NCI-H1092 (cell line): ENCODE measurements at places on chromosomes 16 and 17.
A peak's percentile ranks its signal among the peaks of the same experiment; 100 is the strongest.

DNA sequence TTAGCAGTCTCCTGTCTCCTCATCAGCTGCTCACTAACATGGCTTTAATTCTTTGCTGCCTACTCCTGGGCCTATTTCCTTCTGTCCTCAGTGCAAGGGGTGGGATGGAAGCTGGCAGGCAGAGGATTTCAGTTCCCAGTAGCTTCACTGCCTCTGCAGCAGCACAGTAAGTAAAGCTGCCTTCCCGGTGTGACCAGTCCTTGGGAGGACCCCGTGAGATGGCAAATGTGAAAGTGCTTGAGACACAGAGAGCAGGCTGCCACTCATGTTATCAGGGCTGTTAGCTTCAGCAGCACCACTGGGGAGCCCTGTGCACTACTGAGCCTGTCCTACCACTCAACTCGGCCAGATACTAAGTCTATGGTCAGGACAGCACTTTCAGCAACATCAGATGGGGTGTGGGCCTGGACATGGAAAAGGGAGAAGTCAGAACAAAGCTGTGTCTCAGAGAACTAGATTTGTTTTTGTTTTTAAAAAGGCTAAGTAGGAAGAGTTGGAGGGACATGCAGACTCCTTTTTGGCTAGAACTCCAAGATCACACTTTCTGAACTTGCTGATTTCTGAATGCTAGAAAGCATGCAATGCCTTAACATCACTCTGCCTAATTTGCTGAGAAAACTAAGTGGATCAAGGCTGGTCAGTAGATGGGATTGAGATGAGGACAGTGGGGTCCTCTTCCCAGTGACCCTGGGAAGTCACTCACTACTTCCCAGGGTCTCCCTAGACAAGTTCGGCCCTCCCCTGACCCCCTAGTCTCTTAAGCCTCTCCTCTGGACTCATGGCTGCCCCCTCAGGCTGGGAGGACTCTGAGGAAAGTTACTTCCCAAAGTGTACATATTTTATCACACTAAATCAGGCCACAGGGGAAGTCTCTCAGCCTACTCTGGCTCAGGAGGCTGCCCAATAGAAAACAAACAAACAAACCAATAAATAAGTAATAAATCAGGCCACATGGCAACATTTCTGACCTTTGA lies 1.1 kb downstream of the ACSF2 start:
- DNase-seq, result no peak

GRCh38 chr16:87056551-87056950 lies 260.6 kb downstream of the C16orf95 start:
- no peak for DNase-seq

- DNase-seq, result no peak
Observed at GRCh38 chr17:59941131-59941530, 23.4 kb downstream of the RNFT1 start.

GRCh38 chr16:28107232-28107631 lies 43.7 kb upstream of the GSG1L start:
- DNase-seq, result no peak

GRCh38 chr16:79407005-79407404 lies 193.5 kb downstream of the MAF start:
- no peak for DNase-seq

DNA sequence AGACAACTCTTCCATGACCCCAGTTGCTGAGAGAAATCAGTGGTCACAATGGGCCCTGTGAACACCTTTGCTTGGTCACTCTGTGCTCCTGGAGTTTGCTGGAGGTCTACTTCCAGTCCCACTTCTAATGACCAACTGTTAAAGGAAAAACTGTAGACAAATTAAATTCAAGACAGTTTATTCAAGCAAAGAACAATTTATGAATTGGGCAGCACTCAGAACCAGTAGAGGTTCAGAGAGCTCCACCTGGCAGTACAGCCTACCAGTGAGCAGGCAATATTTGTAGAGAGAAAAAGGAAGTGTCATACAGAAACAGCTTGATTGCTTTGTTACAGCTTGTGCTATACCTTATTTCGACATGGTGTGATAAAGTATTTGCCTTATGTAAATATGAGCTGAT lies 116.5 kb downstream of the HS3ST3B1 start:
- no peak for DNase-seq

GRCh38 chr16:27748868-27749546 lies 199.1 kb downstream of the KATNIP start:
- no peak for DNase-seq

DNA sequence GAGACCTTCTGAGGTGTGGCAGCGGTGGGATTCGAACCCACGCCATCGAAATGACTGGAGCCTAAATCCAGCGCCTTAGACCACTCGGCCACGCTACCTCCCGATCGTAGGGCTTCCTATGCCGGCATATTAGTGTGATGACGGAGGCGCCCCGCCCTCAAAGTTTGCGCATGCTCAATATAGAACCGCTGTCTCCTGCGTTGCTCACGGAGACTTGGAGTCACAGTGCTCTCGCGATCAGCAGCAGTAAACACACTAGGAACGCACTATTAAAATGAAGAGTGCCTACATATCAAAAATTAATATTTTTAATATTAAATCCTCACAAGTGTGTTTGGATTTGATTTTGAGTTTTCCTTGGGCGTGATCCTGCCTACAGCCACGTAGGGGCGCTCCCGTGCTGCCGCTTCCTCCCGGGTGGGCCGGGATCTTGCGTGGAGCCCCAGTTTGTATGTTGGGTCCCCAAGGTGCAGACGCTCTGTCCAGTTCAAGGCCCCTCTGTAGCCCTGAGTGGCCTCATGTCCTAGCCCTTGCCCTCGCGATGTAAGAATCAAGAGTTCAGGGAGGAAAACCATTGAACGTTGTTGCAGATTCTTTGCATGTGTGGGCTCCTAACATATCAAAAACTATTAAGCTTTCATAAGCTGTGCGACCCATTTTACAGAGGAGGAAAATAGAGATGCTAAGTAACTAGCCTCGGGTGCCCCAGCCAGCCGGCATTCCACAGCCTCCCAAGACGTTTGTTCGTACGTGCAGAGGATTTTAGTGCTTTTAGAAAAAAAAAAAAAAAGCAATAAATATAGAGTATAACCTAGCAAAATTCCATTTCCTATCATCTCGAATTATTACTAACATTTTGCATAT lies 10.2 kb upstream of the EEF2K start:
- peak; percentile 84 for DNase-seq

- DNase-seq, result no peak
Observed at GRCh38 chr17:38719943-38720641, 10.0 kb upstream of the CISD3 start.

DNA sequence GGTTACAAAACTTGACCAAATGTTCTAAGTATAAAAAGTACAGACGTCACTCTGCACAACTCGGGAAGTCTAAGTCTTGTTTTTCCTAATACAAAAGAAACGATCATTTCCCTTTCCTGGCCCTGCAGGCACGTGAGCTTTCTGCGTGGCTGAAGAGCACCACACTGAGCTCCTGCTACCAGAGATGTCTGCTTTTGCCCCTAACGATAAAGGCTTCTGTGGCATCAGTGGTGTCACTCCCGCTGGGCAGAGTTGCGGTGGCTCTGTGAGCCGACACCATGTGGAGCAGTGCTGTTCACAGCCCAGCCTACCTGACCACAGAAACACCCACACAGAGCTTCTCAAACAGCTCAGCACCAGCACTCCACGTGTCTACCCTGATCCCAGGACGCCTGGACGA lies 20.5 kb downstream of the EMC8 start:
- no peak for DNase-seq

DNA sequence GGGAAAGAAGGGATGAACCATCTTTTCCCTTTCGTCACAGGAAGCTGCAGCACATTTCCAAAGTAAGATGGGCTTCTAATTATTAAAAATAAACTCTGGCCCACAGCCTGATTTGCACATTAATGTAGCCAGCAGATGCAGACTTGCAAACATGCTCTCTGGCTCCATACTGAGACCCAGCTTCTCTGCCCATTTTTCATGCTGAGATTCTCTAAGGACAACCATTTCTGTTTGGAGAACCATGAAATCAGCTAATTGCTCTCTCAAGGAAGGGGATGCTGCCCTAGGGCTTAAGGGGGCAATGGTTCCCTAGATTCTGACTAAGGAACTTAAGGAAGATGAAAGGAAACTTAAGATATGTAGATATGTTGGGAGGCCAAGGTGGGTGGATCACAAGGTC lies 63.0 kb upstream of the CES5A start:
- no peak for DNase-seq

GRCh38 chr17:49557312-49558024 lies 18.2 kb upstream of the NXPH3 start:
- peak; percentile 10 for DNase-seq

DNA sequence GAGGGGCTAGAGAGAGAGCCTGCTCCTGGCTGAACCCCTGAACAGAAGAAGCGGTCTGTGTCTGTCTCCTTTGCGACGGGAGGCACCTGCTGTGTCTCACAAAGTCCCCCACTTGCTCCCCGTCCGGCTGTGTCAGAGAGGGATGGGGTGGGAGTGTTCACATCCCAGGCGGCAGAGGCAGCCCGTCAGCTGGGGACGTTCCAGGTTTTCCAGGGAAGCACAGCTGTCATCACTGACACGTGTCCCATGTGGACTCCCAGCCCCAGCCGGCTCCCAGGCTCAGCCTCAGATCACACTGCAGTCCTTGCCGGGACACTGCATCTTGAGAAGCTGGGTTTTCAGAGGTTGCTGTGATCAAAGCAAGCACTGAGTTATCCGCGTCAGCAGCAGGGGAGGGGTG lies 1.6 kb downstream of the TELO2 start:
- DNase-seq, result no peak

GRCh38 chr17:1087381-1088241 lies 90.7 kb downstream of the TIMM22 start:
- peak; percentile 78 for DNase-seq

DNA sequence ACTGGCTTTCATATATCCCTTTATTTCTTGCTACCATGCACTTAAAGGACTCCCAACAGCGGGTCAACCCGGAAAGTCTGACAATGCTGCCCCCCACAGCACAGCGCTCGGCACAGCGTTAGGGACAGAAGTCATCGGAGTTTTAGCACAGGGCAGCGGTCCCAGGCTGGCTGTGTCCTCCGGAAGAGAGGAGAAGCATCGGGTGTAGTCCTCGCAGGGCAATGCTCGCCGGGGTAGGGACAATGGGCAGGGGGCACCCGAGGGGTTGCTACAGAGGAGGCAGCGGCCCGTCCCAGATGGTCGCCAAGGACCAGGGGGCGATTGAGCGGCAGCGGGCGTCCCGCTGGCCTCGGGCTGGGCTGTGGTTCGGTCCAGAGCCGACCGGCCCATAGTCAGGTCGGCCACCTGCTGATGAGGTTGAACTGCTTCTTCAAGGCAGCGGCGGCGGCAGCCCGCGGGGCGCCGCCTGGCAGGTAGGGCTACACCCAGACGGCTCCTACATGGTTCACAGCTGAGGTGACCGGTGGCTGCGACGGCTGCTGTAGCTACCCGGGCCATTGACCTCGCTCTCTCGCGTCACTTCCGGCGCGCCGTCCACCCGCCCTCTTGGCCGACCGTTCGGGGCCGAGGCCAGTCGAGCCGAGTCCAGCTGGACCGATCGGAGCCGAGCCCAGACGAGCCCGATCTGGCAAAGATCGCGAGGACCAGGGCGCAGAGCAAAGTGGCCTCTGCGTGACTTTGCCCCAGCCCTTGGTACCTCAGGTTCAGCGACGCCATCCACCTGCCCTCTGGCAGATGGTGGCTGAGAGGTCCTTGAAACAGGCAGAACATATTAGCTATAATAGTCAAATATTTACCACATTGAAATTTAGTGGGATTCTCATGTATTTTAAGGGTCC lies 4.7 kb upstream of the LCMT1 start:
- peak; percentile 89 for DNase-seq

GRCh38 chr17:57739402-57740234 lies 5.5 kb downstream of the CCDC182 start:
- DNase-seq, result no peak

GRCh38 chr16:30921748-30922419 lies 1.5 kb upstream of the FBXL19 start:
- peak; percentile 90 for DNase-seq

- peak; percentile 75 for DNase-seq
Observed at GRCh38 chr17:59753522-59754467, 46.3 kb downstream of the VMP1 start.

- no peak for DNase-seq
Observed at GRCh38 chr16:56941092-56941491, 9.2 kb downstream of the HERPUD1 start.

DNA sequence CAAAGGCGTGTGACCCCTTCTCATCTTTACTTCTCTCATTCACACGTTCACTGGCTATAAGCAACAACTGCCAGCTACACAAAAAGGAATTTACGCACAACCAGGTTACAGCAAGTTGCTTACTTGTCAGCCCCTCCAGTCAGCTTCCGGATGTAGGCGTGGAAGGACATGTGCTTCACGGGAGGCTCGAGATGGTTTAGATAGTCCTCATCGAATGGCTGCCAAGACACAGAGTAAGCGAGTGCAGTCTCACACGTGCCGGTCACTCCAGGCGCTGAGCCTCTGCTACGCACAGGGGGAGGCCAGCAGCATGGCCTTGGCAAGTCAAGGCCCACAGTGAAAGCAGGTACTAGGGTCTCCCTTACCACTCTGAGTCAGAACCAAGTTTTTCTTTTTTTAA lies 28.3 kb downstream of the NPLOC4 start:
- DNase-seq, result no peak

- DNase-seq, result no peak
Observed at GRCh38 chr17:17062356-17062755, 20.1 kb downstream of the MPRIP start.

DNA sequence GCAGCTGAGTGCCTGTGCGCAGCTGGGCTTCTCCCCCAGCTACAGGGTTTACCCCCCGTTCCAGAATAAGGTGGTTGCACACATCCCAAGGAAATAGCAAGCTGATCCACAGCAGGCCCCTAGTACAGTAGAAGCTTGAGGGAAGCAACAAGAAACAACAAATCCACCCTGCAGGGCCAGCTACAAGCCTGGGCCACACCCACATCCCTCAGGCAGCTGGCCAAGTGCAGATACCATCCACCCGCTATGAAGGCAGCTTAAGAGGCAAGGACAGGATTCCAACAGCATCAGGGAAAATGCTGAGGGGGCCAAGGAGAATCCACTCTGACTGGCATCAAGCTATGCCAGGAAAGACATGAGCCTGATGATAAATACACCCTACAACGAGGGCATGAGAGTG lies 66.9 kb upstream of the RCVRN start:
- no peak for DNase-seq

DNA sequence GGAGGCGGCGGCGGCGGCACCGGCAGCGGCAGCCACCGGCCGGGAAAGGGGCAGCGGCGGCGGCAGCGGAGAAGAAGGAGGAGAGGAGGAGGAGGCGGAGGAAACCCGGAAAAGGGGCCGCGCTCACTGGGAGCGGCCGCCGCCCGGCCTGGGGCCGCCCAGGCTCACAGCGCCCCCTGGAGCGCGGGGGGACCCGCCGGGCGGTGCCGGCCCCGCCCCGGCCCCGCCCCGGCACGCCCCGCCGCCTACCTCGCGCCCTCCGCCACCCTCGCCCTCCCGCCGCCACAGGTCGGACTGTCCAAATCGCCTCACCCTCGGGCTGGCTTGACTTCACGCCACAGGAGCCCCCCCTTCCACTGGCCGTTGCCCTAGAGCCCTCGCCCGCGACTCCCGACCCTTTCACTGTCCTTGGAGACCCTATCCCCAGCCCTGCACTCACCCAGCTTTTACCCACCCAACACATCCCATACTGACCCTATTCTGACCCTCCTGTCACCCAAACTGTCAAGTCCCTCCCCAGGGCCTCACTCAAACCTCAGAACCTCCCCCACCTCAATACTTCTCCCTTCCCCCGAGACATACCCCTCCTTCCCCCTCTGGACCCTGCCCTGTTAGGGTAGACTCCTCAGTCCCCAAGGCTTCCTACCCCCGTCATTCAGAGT lies at the start of gene CSNK2A2:
TSS of gene CSNK2A2 (minus strand) at position 85 of the 662 bp plus-strand sequence. CDS start 370 bp downstream, outside the sequence.
- DNase-seq, result peak; percentile 61

GRCh38 chr17:65389949-65390348 lies 171.5 kb downstream of the AXIN2 start:
- no peak for DNase-seq

- no peak for DNase-seq
Observed at GRCh38 chr17:2192367-2193057, 111.1 kb downstream of the SMG6 start.

- DNase-seq, result no peak
Observed at GRCh38 chr17:70314096-70314495, 144.8 kb downstream of the KCNJ2 start.
